ENCODE measurements at places on chromosomes 2 and 18.

DNA sequence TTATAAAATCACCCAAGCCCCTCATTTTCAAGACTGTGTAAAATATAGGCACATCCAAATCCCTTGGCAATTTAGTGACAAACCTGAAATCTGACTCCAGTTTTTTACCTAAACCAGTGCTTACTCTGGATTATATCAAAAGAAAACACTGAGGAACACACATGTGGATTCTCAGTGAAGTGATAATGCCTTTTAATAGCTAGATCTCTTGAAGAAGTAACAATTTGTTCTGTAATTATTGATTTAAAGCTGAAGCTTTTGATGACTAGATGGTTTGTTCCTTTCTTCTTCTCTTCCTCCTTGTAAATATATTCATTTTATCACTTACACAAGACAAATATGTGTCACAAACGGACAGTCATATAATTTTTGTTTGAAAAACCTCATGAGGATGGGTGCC lies 894.6 kb downstream of the DCC start:
- no peak for DNase-seq

DNA sequence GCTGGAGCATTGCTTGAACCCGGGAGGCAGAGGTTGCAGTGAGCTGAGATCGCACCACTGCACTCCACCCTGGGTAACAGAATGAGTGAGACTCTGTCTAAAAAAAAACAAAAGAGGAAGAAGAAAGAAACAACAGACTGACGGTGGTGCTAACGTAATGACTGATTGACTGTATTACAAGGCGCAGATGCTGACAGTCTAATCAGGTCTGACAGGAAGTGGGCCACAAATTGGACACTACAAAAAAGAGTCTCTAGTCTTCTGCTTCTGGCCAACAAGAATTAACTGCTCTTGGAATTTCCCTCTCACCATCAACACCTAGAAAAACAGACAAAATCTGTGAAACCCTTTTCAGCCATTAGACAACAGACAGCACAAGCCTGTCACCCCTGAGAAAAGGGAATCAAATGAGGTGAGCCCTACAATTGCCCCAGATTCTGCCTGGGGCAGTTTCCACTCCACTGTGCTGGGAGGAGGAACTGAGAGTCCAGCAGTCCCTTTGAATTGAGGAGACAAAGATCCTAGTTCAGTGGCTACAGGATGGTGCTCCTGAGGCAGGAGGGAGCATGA lies 43.3 kb downstream of the SNED1 start:
- no peak for DNase-seq

- DNase-seq = no peak
These were observed 309.2 kb upstream of the TCF4 start for GRCh38 chr18:55897091-55897689.

DNA sequence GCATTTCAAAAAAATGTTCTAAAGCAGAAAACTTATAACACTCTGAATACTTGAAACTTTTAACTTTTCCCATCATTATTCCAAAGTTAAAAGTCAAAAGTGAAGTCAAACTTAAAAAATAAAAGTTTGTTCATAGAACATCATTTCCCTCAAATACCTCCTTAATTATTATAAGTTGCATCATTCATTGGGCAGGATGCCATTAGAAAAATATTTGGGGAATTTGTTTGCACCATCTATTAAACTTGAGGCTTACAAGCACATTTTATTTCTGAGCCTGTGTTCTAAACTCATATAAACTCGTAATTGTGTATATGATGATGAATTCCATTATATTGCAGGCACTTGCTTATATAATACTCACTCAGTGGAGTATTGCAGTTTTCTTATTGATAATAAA lies 588.0 kb upstream of the NRXN1 start:
- DNase-seq = no peak

- DNase-seq = no peak
These were observed 165.1 kb downstream of the RPIA start for GRCh38 chr2:88856409-88857135.

- DNase-seq = no peak
These were observed 112.8 kb upstream of the RASGRP3 start for GRCh38 chr2:33363325-33364298.

- no peak for DNase-seq
These were observed 202.1 kb downstream of the RNF144A start for GRCh38 chr2:7119132-7119835.

- no peak for DNase-seq
These were observed 6.3 kb downstream of the CFLAR start for GRCh38 chr2:201122276-201122675.

GRCh38 chr2:6820236-6820635 lies 45.5 kb downstream of the CMPK2 start:
- DNase-seq = no peak

DNA sequence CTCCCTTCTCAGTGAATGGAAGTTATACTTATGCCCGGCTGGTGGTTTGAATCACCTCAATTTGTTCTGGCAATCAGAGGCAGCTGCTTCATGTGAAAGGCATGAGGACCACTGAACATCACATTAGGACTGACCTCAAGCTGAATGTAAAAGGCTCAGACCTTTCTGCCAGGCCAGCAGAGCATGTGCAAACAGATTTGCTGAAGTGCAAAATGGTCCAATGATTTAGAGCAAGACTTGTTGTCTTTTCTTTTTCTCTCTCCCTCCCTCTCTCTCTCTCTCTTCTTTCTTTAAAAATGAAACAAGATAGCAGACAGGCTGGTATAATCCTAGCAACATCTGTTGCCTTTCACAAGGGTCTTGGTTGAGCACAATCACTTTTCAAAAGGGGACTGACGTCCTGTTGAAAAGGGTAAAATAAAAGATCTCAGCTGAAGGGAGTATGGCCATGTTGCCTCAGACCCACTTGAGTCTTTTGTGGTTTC lies 13.3 kb upstream of the CDH7 start:
- peak; percentile 31 for DNase-seq

DNA sequence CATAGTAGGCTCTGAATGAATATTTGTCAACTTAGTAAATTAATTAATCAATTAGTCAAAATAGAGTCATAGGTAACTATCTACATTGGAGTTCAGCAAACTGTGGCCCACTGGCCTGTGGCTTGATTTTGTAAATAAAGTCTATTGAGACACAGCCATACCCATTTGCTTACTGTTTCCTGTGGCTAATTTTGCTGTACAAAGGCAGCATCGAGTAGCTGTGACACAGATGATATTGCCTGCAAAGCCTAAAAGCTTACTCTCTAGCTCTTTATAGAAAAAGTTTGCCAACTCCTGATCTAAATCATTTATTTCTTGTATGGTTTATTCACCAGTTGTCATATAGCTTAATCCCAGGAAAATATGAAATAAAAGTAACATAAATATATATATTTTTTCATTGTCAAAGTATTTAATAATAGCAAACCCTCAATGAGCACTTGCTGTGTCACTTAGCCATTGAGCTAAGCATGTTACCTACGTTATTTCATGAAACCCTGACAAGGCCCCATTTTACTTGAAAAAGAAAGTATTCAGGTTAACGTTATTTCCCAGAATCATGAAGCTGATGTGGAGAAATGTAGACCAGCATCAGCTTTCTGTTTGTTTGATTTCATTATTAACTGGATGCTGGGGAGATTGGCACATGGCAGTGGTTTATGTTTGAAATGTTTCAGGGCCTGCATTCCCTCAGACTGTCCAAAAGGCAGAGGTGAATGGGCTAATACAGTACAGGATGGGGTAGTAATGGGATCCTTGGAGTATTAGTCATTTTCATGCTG lies 69.6 kb downstream of the ICOS start:
- no peak for DNase-seq

DNA sequence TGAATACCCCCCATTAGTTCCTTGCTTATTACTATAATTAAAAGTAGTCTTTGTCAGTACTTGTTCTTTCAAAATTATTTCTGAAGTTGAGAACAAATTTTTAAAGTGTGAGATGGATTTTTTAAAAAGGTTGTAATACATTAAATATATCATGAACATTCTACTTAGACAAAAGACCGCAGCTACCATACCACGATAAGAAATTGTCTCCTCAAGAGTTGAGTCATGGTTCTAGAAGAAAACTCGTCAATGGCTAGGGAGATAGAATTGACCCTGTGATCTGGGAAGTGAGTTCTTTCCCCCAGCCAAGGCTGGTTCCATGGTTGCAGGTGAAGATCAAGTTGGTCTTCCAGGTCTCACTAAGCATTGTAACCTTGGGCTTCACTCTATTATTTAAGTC lies 67.8 kb upstream of the ACYP2 start:
- DNase-seq = no peak

DNA sequence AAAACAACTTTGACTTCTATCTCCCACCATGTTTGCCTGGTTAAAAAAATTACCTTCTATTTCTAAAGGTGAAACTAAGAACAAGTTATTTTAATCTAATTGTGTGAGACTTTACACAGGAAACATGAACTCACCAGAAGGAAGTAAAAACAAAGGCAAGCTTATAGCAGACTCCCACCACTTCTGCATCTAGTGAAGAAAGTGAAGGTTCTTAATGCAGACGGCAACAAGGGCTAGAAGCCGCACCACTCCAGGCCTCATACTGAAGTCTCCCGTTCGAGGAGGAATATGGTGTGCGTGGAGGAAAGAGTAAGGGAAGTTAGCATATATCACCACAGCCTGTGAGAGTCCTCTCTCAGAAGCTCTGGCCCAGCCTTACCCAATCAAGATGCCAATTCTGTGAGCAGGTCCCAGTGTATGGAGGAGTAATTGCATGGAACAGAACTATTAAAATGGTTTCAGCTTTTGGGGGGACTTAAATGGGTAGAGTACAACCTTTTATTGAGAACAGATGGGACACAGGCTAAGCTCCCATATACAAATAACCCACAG lies 958.7 kb downstream of the BCL11A start:
- peak; percentile 10 for DNase-seq

GRCh38 chr2:3313781-3314375 lies 63.7 kb downstream of the EIPR1 start:
- no peak for DNase-seq

DNA sequence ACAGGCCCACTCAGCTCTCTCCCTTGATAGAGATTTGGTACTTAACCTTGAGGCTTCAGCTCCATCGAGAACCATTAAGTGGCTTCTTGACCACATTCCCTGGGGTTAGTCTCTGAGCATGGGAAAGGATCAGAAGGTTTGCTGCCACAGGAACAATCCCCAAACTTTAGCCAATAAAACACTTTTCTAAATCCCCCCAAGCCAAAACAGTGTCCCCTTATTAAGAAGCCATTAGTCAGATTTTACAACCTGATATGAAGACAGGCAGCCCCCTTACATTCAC lies 37.7 kb upstream of the SLC8A1 start:
- no peak for DNase-seq
